ENCODE measurements at places on chromosomes 16 and 17.

DNA sequence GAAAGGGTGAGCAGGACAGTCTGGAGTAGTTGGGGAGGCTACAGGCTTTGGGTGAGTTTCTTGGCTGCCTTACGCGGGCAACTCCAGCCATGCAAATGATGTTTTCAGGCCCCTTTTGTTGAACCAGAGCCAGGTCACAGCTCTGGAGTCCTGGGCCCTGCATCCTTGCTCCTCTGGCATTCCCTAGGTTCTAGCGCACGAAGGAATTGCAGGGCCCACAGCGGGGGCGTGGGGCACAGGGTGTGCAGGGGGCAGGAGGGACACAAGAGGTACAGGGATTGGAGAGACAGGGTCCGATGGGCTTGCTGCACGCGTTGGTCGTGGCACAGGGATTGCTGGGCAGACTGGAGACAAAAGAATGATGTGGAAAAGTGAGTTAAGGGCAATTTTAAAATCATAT, 3.6 kb downstream of the KRT31 start:
- no peak for DNase-seq

DNA sequence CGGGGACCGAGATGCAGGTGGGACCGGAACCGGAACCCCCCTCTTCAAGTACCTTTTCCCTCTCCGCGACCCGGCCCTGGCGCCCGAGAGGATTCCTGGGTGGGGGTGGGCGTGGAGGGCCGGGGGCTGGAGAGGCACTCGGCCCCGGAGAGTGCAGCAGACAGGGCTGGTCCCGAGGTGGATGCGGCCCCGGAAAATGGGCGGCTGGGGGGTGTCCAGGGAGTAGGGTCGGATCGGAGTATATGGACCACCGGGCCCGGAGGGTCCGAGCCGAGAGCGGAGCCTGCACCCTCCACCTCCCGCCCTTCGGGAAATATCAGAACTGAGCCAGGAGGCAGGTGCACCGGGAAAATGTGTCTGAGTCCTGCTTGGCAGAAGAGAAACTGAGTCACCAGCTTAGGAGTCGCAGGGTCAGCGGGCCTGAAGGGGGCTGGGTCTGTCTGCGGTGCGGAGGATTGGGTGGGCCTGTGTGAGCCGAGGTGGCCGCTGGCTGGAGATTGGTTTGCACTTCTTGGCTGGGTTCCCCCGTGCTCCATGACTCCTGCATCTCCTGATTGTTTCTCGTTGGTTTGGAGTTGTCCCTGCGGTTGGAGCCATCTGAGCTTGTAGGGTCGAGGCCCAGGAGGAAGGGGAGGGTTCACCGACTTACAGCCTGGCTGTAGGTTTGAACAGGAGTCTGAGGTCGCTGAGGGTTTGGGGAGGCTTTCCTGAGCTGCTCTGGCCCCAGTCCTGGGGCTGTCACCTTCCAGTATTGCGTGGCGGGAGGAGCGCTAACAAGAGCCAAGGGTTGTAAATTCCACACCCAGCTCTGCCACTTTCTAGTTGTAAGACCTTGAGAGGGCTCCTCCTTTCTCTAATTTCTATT, 518 bp downstream of the SH2B1 start:
- peak; percentile 29 for DNase-seq

DNA sequence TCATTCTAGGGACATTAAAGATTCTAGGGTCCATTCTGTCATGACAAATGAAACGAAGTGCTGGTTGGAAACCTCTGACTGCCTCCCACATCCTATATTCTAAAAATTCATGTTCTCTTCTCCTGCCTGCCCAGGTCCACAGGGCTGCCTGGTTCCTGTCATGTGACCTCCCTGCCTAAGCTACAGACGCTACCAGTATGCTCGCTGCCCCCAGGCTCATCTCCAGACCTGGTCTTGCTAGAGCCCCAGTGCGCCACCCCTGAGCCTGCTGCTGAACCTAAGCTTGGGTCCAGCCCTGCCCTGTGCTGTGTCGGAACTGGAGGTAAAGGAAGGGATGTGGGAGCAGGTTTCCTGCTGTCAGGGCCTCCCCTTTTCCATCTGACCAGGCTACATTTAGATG, 231.6 kb upstream of the CDH5 start:
- no peak for DNase-seq

GRCh38 chr16:80007231-80007630, 406.7 kb upstream of the MAF start:
- peak; percentile 23 for DNase-seq

- no peak for DNase-seq
Measured at GRCh38 chr17:9606453-9606852, 30.0 kb downstream of the CFAP52 start.

DNA sequence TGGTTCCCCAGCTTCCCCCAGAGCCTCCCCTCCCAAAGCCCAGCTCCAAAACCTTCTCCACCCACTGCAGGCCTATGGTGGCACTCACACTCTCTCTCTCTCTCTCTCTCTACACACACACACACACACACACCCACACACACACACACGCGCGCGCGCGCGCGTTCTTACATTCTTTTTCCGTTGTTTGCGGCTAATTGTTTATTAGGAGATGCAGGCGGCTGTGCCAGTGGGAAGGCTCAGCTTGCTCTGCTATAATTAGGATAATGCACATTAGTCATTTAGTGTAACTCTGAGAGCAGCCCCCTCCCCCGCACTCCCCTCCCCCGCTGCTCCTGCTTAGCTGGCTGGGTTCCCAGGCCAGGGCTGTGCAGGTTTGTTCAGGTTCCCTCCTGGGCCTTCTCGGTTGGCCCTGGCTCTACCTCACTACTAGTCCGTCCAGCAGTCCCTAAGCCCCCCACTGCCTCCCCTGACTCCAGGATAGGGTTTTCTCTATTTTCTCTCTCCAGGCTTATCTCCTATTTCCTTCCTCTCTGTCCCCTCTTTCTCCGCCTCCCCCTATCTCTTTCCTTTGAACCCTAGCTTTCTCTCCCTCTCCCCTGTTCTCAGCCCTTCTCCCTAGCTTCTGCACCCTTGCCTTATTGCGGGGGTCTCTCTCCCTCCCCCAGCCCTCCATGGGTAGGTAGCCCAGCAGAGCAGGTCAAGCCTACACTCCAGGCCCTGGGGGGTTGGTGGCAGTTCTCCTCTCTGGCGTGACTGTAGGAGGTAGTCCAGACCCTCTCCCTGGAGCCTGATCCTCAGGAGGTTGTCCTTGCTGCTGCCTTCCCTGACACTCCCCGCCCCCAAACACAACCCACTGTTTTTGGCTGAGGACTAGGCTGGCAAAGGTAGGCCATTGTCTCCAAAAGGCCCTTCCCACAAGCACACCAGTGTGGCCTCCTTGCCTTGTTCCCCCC, 34.0 kb downstream of the TMEM132E start:
- DNase-seq = peak; percentile 4
